Stimulated activated CD4-positive, alpha-beta T cell treated with anti-CD3 and anti-CD28 coated beads, Interleukin-12 subunit alpha, Interleukin-12 subunit beta, amount 100 ng/mL, for 48 hours (primary cell): ENCODE measurements at places on chromosomes 12 and 14.

GRCh38 chr12:122888232-122888752 lies 7.6 kb downstream of the VPS37B start:
- no peak for DNase-seq

- DNase-seq, result no peak
Measured at GRCh38 chr12:52423661-52424500, 10.3 kb downstream of the KRT75 start.

- no peak for DNase-seq
Measured at GRCh38 chr14:35877276-35877675, 51.1 kb downstream of the BRMS1L start.

DNA sequence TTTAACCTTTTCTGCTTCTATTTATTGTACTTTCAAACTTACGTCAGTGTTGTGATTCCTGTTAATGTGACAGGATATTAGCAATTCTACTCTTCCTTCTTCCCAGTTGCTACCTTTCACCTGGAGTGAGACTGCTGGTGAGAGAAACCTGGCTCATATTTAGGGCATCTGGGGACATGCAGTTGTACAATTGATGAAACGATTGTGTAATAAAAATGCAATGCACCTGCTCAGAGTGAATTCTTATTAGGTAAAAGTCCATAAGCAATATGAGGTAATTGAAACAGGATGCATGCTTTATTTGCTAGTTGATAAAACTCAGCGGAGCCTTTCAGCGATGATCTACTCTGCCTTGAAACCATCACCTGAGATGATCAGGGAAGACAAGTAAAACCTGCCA lies 116.1 kb upstream of the FBXO33 start:
- DNase-seq, result no peak

- DNase-seq, result no peak
Measured at GRCh38 chr12:106025129-106025528, 113.6 kb downstream of the NUAK1 start.

DNA sequence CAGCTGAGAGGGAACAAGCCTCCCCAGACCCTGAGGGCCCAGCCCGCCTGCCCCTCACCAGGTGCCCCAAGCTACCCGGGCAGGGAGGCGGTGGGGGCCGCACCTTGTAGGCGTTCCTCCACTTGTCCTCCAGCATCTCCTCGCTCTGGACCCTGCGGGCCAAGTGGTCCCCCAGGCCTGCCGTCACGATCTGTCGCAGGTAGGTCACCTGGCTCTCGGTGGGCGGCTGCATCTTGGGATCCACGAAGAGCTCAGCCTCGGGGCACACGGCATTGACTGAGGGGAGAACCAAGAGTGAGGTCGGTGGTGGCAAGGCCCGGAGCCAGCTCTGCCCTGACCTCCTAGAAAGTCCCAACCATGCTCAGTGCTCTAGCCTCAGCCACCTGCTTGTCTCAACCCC lies 36.6 kb downstream of the DHX37 start:
- DNase-seq, result no peak

DNA sequence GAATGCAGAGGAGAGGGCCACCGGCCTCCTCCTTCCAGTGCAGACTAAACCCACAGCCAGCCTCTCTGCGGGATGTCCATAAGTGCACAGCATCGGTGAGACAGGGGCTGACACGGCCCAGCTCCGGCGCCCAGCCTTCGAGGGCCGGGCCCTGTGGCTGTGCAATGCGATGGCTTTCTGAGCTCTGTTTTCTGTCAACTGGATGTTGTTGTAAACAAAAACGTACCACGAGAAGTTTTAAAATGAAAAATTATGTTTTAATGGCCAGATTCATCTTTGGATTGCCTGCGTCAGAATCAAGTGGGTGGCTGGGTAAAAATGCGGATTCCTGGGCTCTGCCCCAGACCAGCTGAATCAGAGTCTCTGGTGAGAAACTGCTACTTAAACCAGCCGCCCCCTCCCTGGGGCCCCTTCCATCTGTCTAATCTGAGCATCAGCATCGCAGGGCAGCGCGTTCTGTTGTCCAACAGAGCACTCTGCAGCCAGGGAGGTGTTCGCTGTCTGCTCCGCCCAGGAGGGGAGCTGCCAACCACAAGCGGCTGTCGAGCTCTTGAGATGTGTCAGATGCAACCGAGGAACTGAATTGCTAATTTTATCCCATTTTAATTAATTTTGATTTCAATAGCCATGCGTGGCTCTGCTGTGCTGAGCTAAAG lies 133.4 kb downstream of the RFLNA start:
- no peak for DNase-seq

DNA sequence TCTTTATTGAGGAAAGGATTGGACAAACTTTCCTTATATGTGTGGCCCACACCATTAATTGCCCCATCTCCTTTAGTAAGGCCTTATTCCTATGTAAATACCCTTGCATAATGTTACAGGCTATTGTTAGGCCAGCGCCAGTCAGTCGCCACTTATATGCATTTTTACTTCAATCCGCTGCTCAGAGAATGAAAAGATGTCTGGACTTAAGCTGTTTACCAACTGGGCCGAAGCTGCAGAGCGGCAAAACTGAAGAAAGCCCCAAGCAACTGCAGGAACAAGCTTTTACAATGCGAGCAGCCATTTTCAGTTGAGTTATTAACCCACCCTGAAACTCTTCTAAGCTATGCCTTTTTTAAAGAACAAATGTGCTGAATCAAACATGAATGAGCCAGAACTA lies 92.1 kb upstream of the OTX2 start:
- no peak for DNase-seq

DNA sequence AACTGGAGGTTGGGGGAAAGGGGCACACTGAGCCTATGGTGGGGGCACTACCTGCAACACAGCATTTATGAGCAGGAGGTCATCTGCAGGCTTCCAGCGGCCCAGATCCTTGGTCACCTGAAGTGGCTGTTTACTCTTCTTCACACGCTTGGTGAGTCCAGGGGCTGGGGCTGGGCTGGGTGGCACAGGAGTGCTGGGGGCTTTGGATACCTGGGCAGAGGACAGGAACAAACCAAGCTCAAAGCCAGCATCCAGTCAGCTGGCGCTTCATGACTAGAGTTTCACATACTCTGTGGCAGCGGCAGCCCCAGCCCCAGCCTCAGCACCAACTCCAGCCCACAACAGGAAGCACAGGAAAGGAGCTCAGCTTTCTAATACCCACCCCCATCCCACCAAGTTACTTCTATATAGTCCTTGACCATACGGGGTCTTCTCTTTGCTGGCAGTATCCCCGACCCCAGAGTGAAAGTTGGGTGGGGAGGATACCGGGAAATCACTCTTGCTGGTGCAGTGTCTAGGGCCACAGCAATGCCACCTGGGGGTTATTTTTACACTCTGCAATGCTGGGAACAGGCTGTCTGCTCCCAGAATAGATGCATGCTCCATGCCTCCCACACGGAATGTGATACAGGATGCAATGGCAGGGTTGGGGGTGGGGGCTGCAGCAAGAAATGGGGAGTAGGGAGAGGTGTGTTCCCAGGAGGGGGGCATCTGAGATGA lies 3.1 kb downstream of the MCRS1 start:
- DNase-seq, result no peak

DNA sequence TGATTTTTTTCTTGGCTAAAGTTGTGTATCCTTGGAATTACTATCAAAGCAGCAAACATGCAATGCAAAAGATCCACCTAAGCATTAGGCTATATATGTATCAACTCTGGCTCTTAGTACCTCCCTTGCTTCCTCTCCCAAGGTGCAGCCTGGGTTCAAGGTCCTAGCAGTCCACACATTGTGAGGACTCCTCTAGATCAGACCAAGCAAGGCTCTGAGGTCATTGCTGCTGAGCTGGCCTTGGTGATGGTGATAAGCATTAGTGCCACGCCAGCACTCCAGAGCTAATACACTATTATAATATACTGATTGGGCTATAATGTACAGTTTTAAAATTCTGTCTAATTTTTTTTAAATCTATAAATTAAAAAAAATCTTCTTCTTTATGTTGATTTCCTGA lies 196.9 kb upstream of the BTG1 start:
- DNase-seq, result no peak

DNA sequence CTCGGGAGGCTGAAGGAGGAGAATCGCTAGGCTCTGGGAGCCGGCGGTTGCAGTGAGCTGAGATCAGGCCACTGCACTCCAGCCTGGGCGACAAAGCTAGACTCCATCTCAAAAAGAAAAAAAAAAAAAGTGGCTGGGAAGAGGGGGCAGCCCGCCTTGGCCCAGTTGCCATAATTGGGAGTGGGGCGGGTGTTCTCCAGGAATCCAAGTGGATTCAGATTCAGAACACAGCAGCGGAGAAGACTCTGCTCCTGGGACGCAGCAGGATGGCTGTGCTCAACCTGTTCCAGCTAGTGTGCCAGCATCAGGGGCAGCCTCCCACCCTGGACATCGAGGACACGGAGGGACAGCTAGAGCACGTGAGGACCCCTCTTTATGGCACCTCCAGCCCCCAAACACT lies 5.5 kb downstream of the CFAP73 start:
- no peak for DNase-seq

GRCh38 chr12:4454315-4454860 lies 8.8 kb upstream of the FGF6 start:
- DNase-seq, result no peak

GRCh38 chr12:69884386-69884785 lies 59.4 kb downstream of the MYRFL start:
- no peak for DNase-seq

GRCh38 chr12:46886541-46887041 lies 60.8 kb upstream of the SLC38A4 start:
- DNase-seq, result no peak

GRCh38 chr14:61234215-61234916 lies 46.8 kb downstream of the TMEM30B start:
- no peak for DNase-seq

DNA sequence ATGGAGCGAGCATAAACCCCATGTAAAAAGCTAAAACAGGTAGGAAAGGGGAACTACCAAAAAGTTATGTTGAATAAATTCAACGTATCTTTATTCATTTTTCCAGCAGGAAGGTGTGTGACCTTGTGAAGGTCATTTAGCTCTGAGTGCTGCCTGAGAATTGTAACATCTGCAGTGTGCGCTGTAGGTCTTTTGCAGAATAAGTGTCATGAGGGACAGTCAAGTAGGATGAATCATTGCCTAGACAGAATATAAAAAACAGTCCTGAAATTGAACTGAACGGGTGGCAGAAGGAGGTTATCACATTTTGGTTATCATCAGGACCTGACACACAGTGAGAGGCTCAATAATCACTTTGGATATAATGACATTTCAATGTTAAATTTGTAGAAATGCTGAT lies 334.8 kb upstream of the NOVA1 start:
- no peak for DNase-seq

- DNase-seq, result peak; percentile 7
Measured at GRCh38 chr12:107404981-107405380, 280.6 kb upstream of the PWP1 start.

DNA sequence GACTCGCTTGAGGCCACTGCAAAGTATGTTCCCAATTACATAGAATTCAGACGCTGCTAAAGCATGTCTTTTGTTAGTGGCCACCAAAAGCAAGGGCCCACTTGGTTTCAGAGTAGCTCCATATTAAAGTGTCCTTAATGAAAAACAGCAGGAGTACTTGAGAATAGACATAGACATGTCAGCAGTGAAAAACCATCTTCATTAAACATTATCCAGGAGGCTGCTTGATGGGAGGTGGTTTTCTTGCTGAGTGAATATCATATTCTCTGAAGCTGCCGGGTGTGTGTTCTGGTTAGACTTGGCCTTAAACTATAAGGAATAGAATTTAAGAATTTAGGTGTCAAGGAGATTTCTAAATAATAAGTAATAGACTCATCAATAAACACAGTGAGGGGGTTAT lies 79.5 kb upstream of the CCDC198 start:
- DNase-seq, result no peak

- no peak for DNase-seq
Measured at GRCh38 chr14:88005050-88005481, at the start of gene GPR65. Gene GPR65 (plus strand): TSS chr14:88005135. CDS start chr14:88010848, 5,713 bp downstream.

- DNase-seq, result no peak
Measured at GRCh38 chr12:92942905-92943304, 13.8 kb upstream of the EEA1 start.

GRCh38 chr14:44339231-44339630 lies 167.9 kb downstream of the FSCB start:
- no peak for DNase-seq

GRCh38 chr14:101185073-101185835 lies 281.7 kb upstream of the RTL1 start:
- DNase-seq, result no peak

- no peak for DNase-seq
Measured at GRCh38 chr12:29086325-29087271, 62.5 kb upstream of the FAR2 start.

DNA sequence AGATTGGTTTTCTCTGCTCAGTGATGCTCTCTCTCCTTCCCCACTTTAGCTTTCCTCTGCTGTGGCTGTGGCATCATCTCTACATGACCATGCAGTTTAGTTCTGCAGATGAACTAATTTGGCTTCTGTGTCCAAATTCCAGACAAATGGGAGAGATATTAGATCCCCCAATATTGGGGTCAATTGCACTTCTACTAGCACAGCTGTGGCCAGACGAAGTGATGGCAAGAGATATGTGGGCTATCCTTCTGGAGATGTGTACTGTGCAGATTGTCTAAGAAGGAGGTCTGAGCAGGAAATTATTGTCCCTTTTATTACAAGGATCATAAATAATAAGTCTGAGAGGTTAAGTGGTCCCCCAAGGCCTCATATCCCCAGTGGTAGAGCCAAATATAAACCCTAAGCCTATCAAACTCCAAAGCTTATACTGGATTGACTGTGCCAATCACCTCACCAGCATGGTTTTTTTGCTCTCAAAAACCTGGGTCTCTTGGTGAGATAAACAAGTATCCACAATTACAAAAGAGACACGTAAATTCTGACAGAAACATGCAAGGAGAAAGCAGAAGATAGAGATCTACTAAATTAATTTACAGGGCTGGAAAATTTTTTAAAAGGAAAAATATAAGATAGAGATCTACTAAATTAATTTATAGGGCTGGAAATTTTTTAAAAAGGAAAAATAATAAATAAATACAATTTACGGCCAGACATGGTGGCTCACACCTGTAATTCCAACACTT lies 29.1 kb upstream of the GCH1 start:
- no peak for DNase-seq

GRCh38 chr14:76984297-76984696 lies 44.2 kb downstream of the IRF2BPL start:
- no peak for DNase-seq

DNA sequence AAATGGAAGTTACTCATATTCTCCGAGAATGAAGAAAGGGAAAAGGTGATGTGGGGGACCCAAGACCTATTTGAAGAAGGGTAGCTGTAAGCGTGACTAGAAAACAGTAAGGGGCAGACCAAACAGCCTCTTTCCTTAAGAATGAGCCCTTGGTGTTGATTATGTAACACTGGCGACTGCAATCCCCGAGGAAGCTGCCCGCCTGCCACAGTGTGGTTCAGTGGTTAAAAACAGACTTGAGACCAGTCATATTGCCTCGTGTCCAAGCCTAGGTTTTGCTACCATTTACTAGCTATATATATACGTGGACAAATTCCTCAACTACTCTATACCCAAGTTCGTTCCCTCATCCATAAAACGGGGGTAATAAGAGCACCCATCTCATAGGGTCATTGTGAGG lies 49.1 kb downstream of the SSPN start:
- no peak for DNase-seq
